Kasumi-1 (cell line): ENCODE measurements at places on chromosomes 7 and 10.
A peak's percentile ranks its signal among the peaks of the same experiment; 100 is the strongest.

GRCh38 chr10:35011771-35012191 lies 78.4 kb downstream of the CUL2 start:
- no peak for DNase-seq

- no peak for DNase-seq
Observed at GRCh38 chr10:108180878-108181277, 1016.4 kb upstream of the SORCS1 start.

DNA sequence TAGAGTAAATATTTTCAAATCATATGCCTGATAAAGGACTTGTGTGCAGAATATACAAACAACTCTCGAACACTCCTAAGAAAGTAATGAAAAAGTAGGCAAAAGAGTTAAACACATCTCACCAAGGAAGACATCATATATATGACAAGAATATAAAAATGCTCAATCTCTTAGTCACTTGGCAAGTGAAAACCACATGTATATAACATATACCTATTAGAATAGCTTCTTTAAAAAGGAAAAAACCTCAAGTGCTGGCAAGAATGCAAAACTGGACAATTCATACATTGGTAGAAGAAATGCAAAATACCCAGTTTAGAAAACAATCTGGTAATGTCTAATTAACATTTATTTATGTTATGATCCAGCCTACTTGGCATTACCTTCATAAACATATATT lies 146.6 kb upstream of the DGKB start:
- DNase-seq: no peak

- DNase-seq: no peak
Observed at GRCh38 chr7:101923602-101923985, 106.2 kb downstream of the CUX1 start.

DNA sequence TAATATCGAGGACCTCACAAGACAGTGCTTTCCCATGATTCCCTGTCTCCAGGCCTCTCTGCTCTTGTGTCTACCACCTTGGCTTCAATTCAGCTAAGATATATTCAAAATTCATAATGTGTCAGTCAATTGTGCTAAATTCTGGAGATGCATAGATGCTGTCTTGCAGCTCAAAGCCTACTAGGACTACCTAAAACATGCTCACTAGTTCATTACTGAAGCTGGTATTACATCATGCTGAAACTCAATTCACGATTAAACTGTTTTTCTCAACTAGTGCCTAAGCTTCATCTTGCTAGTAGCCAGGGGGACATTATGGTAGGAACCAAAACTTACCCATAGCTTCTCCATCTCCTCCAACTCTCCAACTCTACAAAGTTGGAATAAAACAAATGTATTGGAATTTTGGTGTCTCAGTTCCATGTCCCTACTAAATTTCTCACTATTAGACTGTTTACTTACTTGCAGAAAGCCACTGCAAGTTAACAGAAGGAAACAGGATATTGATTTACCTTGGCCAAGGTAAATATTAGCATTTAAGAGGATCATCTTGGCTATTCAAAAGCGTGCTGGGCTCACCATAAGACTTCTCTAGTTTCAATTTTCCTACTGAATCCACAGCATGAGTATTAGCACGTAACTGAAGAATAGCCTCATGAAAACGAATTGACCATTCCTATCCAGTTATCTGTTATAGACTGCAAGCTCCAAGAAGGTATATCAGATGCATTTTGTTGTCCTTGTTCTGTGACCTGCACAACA lies 53.6 kb downstream of the CREB3L2 start:
- no peak for DNase-seq

DNA sequence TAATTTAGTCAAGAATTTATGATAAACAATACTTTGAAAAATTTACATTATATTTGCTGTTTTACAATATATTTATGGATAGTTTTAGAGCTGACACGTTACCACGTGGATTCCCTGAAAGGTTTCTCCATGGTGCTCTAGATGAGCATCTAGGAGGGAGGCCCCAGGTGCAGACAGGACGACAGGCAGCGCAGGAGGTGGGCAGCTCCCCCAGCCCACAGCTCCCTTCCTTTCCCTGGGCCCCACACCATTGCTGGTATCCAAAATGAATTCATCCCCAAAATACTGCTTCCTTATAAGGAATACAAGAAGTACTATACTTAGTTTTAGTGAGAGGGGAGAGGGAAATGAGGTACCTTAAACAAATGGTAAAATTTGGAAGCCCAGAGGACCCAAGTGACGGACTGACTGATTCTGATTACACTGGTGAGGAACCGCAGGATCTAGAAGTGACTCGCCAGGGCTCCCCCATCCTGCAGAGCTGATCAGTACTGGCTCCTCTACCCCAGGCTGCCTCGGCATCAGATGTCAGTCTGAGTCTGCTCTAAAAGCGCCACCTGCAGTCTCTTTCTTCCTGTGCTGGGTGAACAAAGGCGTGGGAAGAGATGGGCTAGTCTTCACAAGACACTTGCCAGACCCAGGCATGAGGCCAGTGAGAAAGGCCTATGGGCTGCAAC lies 89.2 kb downstream of the DLG5 start:
- DNase-seq: peak; percentile 96

DNA sequence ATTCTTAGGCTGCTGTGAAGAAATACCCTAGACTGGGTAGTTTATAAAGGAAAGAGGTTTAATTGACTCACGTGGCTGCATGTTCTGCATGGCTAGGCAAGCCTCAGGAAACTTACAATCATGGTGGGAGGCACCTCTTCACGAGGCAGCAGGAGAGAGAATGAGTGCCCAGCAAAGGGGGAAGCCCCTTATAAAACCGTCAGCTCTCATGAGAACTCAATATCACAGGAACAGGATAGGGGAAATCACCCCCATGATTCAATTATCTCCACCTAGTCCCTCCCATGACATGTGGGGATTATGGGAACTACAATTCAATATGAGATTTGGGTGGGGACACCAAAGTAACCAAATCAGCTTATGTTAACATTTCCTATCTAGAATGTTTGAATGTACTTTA lies 259.2 kb downstream of the TWIST1 start:
- no peak for DNase-seq

DNA sequence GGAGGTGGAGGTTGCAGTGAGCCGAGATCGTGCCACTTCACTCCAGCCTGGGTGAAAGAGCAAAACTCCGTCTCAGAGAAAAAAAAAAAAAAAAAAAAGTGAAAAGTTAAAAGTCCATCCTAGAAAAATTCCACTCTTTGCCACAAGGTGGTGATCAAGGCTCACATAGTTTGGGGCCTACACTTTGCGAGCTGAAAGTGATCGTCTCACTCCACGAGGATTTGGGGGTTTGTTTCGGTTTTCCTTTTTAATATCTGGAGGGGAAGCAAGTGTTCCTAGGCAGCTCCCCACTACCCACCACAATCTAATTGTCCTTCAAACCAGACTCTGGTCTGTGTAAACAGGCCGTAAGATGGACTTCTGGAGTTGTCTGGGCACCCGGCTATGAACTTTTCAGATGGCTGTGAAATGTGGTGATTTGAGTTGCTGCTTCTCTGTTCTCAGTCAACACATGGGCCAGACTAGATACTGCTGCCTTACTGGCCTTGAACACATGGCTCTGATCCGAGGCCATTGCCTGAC lies 27.1 kb downstream of the PRLHR start:
- DNase-seq: peak; percentile 66

- DNase-seq: no peak
Observed at GRCh38 chr10:61642150-61642571, 20.6 kb upstream of the CABCOCO1 start.

GRCh38 chr10:8688881-8689280 lies 634.4 kb downstream of the GATA3 start:
- no peak for DNase-seq

GRCh38 chr7:108380517-108380916 lies 75.7 kb downstream of the NRCAM start:
- DNase-seq: no peak

DNA sequence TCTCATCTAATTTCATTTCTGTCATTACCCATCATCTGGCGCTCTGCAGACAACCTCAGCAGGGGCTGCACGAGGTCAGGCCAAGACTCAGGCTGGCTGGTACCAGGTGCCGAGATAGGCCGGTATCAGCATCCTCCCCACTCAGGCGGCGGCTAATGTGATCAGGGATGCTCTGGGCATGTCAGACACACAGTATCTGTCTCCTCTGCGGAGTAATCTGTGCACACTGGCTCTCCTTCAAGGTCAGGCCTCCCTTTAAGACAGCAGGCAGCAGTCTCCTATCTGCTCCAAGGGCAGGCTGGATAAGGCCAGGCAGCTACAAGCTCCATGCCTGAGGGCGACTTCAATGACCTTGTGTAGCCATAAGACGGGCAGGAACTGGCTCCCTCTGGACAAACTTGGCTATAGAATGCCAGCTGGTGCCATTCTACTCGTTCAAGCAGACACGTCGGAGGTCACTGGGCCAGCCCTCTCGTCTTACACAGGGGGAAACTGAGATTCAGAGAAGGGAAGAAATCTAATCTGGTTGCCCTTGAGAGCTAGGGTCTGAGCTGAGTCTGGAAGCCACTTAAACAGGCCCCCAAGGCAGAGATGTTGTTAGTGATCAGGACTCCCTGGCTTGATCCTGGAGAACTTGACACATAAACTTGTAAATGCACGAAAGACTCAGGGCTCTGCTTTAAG lies 59.3 kb downstream of the ARHGAP22 start:
- no peak for DNase-seq

DNA sequence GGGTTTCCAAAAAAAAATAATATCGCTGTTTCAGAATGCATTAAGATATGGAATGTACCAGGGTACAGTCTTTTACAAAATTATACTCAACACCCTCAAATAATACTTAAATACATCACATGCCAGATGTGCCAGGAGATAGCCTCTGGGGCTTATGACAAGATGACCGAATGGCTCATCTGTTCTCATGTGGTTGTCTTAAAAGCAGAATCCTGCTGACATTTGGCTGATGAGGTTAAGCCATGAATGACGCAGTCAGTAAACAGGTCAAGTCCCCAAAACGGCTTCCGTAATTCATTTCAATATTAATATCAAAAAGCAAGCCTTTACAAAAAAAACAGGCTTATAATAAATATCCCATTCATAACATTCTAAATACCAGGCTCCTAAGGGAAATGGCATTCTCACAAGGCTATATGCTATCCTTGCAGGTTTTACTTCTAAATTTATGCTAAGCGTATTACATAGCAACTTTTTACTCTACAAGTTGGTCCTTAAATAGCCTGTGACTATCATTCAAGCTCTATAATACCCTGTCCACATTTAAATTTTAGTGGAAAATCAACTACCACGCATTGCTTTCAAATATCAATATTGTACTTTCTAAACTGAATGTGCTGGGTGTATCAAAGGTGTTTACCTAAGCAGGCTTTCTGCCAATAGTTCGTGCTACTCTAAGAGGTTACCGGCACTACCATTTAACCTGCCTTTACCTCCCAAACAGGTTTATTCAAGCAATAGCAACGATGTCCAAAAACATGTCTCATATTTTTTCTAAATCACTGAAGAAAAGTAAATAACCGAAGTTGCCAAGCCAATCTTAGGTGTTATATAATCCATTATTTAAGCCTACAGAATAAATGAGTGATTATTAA lies 15.6 kb downstream of the SMURF1 start:
- DNase-seq: no peak

DNA sequence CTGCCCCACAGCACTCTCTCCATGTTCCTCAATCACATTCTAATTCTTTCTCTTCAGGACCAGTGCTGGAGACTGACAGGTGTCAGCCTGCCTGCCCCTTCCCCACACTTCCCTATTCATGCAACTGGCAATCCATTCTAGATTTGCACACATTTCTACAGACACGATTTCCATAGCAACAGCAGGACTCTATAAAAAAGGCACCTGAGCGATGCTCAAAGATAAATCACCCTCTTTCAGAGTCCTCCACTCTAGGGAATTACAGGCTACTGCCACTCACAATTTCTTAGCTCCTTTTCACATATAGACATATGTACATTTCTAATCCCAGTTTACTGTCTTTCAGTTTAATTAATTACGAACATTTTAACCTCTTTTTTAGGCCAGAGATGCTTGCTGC lies 118.1 kb upstream of the ANKRD1 start:
- DNase-seq: no peak

- DNase-seq: no peak
Observed at GRCh38 chr7:44143646-44144250, 2.6 kb upstream of the MYL7 start.

- DNase-seq: no peak
Observed at GRCh38 chr7:42238709-42239366, 1.8 kb upstream of the GLI3 start.

- peak; percentile 92 for DNase-seq
Observed at GRCh38 chr7:150909200-150909995, 57.1 kb downstream of the AOC1 start.

GRCh38 chr10:8214587-8214986 lies 160.1 kb downstream of the GATA3 start:
- DNase-seq: no peak

GRCh38 chr7:44767912-44768627 lies 19.4 kb downstream of the ZMIZ2 start:
- peak; percentile 33 for DNase-seq

DNA sequence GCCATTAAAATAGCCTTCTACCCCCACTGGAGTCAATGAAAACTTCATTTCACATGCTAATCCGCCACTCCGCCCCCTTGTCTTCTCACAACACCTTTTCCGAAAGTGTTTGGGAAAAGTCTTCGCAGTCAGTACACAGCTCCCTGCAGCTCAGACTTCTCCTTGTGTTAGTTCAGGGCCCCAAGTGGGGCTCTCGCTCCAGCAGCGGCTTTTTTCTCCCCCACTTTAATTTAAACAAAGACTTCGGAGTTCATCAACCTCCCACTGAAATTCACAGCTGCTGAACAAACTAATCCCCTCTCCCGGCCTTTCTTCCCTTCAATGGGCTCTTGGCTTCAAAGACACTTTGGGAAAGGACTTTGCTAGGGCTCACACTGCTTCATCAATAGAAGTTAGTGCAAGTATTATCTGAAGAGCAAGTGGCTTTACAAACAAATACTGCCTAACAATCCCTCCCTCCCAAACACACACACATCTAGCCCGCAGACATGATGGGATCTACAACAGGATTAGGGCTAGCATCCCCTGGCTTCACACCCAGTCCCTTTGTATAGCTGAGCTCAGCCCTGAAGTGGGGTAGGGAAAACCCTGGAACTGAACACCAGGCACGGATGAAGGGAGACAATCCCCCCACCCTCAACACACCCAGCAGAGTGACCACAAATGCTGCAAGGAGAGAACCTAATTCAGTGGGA lies 23.1 kb downstream of the WNT8B start:
- no peak for DNase-seq

DNA sequence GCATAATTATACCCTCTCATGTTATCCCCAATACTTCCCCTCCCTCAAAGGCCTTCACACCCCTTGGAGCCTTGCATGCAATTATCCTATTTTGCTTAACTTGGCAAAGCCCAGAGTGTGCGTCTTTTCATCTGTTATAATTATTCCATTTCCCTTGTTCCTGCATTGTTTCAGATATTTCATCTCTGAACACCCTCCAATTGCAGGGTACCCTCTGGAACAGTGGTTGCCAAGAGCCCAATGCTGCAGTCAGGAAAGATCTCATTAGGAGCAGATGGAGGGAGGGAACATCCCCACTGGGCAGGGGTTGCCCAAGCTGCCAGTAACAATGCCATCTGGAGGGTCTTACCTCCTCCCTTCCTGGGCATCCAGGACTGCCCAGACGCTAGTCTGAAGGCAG lies 18.4 kb upstream of the GOLGA7B start:
- DNase-seq: no peak
